Stimulated activated CD8-positive, alpha-beta memory T cell treated with anti-CD3 and anti-CD28 coated beads, Interleukin-12 subunit alpha, Interleukin-12 subunit beta, amount 100 ng/mL, for 1 hour (primary cell): ENCODE measurements at places on chromosomes 6 and 20.

DNA sequence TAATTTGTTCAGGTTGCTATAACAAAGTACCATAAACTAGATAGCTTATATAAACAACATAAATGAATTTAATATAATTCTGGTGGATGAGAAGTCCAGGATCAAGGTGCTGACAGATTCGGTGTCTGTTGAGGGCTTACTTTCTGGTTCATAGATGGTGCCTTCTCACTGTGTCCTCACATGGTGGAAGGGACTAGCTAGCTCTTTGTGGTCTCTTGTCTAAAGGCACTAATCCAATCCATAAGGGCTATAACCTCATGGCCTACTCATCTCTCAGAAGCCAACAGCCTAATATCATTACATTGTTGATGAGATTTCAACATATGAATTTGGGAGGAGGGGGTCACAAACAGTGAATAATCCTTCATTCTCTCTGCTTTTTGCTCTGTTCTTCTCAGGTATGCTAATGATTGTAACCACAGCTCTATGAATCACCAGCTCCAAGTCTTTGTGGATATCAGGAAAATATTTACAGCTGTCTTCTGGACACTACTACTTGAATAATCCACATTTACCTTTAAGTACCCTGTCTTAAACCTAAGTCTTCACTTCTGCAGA, 122.3 kb downstream of the NKAIN2 start:
- no peak for DNase-seq

DNA sequence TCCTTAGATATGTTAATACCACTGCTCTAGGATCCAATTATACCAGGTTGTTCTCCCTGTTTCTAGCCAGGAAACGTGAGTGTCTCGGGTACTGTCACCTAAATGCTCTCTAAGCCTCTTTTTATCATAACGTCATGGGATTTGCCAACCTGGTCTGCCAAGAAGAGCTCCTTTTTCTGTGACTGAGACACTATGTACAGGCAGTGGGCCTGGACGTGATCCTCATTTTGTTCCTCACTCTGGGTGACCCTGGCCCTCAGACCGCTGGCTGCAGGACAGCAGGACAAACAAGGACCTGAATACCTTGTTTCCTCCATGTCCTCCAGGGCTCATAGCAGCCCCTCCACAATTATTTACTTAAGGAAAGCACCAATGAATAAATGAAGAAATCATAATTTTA, 69.1 kb downstream of the CD164 start:
- DNase-seq: no peak

DNA sequence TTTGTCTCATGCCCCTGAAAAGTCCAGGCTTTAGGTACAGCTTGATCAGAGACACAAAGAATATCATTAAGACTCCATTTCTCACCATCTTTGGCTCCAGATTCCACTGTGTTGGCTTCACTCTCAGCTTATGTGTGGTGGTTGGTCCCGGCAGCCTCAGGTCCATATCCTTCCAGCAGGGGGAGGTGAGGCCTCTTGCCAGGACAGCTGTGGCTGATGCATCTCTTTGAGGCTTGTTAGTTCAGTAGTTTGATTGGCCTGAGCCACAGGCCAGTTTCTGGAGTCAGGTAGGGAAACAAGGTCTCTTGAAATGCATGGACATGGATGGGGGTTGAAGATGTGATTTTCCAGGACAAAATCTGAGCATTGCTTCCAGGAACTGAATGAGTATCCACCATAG, 62.4 kb downstream of the JAG1 start:
- no peak for DNase-seq

- DNase-seq: no peak
Observed at GRCh38 chr6:44740566-44741120, 353.1 kb downstream of the CDC5L start.

- no peak for DNase-seq
Observed at GRCh38 chr6:117496383-117496990, 14.0 kb downstream of the DCBLD1 start.

GRCh38 chr6:111949546-111949945, 76.3 kb upstream of the FYN start:
- DNase-seq: no peak

DNA sequence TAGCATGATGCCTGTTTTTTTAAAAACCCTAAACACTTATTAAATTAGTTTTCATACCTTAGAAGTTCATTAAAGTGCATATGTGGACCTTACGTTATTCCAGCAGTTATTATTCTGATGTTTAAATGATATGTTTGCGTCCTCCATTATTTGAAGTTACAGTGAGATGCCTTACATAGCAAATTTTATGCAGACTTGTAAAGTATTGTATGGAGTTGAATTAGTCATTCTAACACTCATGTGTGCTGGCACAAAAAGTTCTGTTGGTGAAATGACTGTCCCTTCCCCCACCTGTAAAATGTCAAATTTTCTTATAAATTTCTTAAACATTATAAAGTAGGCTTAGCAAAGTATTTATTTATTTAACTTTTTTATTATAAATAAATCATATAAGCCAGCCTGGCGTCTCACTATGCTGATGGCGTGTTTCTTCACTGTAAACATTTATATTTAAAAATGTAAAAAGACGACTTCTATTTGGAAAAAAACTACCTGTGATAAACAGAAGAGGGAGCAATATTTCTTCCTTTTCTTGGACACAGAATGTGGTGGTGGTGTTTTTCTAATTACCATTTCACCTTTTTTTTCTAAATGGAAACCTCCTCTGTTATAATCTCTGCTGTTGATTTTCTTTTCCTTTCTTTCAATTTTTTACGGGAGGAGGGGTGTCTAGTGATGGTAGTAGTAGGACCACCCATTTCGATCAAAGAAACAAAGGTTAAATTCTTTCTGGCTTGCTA, 155.4 kb downstream of the RFPL4B start:
- no peak for DNase-seq

DNA sequence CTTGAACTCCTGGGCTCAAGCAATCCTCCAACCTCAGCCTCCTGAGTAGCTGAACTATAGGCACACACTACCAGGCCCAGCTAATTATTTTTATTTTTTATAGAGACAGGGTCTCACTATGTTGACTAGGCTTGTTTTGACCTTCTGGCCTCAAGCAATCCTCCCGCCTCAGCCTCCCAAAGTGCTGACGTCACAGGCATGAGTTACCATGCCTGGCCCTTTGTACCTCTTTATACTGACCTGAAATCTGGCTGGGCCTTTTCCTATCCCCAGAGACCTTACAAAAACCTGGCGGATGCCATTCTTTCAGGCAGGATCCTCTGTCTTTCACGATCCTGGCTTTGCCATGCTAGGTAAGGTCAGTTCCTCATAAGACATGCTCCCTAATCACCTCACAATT, 11.5 kb downstream of the WFDC3 start:
- DNase-seq: no peak

DNA sequence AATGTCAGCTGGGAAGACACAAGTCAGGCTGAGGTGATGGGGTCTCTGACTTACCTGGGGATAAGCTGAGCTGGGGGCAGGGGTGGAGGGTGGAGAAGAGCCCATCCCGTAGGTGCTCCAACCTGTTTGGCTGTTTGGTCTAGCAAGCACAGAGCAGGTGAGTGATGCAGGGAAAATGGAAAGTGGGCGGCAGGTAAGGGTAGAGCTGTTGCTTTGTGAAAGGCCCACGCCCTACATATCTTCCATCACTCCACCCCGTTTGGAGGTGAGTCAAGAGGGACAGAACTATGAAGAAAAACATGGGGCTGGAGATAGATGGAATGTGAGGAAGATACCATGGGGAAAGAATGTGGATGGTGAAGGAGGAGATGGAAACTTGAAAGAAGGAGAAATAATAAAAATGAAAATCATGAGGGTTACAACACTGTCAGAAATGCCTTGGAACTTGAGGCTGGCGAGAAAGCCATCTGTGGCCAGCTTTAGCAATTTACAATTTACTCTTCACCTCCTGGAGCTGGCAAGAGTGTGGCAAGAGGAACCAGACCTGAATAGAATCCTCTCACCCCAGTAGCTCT, 1.3 kb downstream of the LY6G6C start:
- DNase-seq: no peak

- DNase-seq: no peak
Observed at GRCh38 chr6:324116-324728, 31.9 kb downstream of the DUSP22 start.

- DNase-seq: no peak
Observed at GRCh38 chr6:107956586-107957307, 1.3 kb downstream of the SEC63 start.

- no peak for DNase-seq
Observed at GRCh38 chr20:47453167-47453782, 48.4 kb upstream of the NCOA3 start.

DNA sequence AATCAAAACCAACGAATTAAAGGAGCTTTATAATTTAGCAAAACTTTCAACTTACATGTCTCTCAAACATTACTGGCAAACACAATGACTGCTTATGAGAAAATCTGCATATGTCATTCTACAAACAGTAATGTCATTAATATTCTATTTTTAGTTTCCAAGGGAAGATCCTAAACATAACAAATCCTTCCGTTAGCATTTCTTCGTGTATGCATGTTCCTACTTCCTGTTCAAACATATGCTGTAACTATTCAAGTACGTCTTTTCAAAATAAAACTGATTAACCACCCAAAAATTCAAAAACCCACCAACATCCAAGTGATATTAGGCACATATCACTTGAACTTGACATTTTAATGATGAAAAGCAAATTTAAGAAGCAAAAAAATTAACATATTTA, 131.3 kb downstream of the HACE1 start:
- no peak for DNase-seq

DNA sequence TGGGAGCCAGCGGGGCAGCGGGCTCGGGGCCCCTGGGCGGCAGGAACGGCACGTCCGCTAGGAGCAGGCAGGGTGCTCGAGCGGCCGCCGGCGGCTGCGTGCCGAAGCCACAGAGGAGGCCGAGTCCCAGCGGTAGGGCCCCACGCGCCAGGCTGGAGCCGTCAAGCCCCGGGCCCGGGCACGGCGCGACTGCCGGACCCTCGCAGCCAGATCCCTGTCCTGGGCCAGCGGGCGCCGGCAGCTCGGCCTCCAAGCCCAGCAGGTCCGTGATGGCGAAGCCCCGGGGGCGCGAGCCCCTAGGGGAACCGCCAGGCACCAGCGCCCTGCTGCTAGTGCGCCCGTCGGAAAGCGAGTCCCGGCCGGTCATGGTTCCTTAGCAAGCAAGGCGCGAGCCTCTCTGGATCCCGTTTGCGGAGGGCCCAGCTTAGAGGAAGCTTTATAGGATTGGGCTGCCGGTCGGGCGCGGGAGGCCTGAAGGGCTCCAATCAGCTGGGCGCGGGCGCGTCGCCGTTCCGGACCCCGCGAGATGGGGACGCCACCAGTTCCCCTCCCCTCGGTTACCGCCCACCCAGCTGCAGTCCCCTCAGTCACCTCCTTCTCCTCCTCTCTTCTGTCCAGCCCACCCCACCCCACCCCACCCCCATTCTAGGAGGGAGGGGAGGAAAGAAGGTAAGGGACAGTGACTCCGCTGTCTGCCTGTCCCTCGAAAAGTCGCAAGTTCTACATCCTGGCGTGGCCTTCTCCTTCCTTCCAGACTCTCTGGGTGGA, at the start of gene VSX1:
Gene VSX1 (minus strand): TSS at position 412 of the 768 bp plus-strand sequence. CDS start 45 bp downstream, at position 367.
- no peak for DNase-seq

DNA sequence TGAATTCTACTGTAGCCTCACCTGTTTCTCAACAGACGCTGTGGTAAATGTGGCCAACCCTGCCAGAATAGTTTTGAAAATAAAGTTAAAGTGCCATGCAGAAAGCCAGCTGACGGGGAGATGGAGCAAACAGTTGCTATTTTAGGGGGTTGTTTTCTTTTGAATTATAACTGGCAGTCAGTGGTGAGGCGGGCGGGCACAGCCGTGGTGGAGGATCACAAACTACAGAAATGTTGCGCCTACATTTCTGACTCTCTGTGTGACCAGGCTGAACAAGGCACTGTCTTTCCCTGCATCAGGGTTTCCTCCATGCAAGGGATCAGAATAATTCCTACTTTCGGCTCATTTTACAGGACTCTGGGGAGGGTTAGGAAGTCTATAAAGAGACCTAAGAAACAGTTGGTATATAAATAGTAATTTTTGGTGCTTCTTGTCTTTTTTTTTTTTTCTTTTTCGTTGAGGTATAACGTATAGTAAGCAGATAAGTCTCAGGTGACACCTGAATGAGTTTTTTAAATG, 17.2 kb downstream of the CHMP4B start:
- DNase-seq: no peak

GRCh38 chr6:131998255-131998982, 47.2 kb upstream of the CCN2 start:
- no peak for DNase-seq

DNA sequence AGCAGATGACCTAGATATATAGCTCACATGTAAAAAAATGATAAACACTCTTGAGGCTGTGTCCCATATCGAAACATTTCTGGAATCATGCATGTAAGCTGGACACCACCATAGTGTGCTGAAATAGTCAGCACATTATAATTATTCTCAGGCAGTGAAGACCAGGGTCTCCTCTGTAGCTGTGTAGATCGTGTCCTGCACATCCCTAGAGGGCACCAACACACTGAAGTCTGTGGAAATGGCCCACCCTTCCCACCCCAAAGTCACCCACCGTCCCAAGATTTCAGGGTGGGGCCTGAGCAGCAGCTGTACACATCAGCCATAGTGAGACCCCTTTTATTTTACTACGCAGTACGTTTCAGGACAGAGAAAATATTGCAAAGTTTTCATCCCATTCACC, 21.0 kb upstream of the TMEM30A start:
- DNase-seq: no peak

- no peak for DNase-seq
Observed at GRCh38 chr6:128461501-128461900, 58.9 kb downstream of the PTPRK start.

DNA sequence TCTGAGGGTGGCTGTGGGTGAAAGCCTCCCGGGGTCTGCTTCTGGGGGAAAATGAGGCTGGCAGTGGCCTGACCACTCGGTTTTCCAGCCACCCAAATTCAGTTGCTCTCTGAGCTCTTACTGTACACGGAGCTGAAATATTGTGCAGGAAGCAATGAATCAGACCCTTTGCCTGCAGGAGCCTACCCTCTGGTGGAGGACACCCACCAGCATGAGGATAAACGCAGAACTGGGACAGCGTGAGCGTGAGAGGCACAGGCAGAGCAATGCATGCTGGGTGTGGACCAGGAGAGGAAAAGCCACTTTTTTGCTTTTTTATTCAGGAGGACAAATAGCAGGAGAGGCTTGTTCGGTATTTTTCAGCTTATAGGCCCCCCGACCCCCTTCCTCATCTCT, 298.0 kb downstream of the QKI start:
- DNase-seq: no peak

DNA sequence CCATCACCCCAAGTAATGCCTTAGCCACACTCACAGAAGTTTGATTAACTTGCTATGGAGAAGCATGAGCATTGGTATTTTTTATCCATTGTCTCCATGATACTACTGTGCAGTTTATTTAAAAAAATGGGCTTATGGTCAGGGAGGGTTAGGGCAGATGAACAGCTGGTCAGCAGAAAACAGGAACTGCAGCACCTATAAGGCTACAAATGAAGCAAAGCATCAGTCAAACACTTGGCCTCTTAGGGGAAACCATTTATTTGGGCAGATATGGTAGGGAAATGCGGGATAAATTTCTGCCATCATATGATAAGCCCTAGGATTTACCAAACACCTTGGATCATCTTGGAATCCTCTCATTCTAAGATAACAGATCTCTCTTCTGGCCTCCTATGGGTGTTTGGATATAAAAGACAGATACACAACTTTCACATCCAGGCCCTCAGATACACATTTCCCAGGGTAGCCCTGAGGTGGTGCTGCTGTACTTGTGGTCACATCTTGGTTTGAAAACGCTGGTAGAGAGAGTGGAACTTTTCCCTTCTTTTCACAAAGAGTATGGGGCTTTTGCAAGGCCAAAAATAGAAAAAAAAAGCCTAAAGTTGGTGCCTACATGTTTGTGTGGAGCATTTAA, 42.8 kb upstream of the AHI1 start:
- DNase-seq: no peak
